ENCODE measurements at places on chromosomes 2 and 18.

DNA sequence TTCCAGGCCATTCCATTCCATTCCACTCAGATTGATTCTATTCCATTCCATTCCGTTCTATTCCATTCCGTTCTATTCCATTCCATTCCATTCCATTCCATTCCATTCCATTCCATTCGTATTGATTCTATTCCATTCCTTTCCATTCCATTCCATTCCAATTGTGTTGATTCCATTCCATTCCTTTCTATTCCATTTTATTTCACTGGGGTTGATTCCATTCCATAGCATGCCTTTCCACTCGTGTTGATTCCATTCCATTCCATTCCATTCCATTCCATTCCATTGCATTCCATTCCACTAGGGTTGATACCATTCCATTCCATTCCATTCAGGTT is 1142.3 kb downstream of the RPIA start:
- DNase-seq, result no peak

GRCh38 chr18:13463526-13464210 is 245.1 kb downstream of the LDLRAD4 start:
- DNase-seq, result no peak

GRCh38 chr18:78128004-78128403 is 851.6 kb upstream of the SALL3 start:
- DNase-seq, result no peak

- no peak for DNase-seq
These were observed 8.5 kb downstream of the ACOXL start for GRCh38 chr2:110740747-110741349.

DNA sequence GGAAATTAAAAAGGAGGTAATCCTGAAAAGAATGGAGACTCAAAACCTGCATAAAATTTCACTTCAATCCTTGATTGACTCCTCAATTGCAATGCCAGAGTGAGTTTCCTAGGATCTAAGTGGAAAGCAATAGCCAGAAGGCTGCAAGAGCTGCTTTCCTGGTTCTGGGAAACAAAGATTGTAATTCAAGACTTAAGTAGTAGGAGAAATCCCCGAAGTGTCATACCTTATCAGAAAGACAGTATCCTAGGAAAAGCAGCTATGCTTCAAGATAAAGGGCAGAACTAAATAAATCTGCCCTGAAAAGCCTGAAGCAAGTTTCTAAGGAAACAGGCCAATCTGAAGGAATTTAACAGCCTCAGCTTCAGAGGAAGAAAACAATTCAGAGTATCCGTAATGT is 390.2 kb downstream of the DSC3 start:
- no peak for DNase-seq

- DNase-seq, result no peak
These were observed 377.8 kb downstream of the LRATD1 start for GRCh38 chr2:15010346-15010745.

GRCh38 chr2:127342101-127342500 is 45.7 kb downstream of the MAP3K2 start:
- no peak for DNase-seq

DNA sequence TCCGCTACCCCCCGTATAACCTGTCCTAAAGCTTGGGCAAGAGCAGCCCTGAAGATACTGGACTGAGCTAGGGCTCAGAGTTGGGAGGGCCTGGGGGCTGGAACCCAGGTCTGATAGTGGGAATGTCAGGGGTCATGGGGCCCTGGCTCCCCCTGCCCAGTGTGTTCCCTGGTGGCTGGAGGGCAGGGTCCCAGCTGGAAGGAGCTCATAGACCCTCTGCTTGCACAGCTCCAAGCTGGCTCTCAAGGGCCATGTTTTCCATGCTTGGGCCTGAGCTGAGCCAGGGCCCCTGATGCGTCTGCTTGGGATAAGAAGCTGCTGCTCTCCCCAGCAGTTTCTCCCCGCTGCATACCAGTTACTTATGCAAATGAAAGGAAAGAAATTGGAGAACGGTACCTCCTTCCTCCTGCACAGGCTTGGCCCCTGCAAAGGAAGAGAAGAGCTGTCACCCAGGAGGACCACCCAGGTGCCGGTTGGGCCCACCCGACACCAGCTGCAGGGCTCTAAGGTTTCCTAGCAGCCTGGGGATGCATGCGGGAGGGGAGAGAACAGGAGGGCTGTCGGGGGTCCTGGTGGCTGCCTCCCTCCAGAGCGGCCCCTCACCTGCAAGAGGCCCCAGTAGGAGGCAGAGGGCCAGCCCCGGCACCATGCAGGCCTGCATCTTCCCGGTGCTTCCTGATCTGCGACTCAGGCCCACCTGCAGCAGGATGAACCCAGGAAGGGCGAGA is 628 bp downstream of the OTOS start:
- DNase-seq, result no peak

DNA sequence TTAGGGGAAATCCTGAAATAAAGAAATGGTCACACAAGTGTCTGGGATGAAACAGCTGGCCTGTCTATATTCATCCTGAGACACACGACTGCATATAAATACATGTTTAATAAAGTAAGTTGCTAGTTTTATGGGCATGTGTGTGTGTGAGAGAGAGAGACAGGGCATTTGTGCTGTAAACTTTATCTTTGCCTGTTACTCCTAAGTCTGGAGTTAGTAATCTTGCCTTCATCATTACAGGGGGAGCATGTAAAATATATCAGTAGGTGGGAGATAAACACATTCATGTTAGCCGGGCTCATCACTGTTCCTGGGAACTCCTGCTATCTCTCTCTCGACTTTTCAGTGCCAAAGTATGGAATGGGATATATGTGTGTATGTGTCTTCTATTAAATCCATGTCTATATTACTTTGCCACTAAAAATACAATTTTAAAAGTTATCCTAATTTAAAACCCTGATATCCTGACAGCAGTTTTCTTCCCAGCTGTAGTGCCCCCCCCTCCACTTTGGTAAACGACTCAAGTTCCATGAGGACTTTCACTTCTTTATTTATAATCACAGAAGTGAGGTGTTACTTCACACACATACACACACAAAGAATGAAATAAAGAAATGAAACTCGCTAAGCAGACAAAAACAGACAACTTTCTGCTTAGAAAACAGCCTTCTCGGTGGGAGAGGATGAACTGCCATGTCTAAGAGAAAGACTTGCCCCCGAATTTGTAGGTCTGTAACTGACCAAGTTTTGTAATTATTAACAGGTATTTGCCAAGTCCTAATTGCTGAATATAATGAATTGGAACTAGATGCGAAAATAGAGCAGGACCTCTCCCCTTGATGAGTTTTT is 947 bp downstream of the ZEB2 start:
- DNase-seq, result no peak

GRCh38 chr2:156852681-156853080 is 404.8 kb upstream of the GALNT5 start:
- no peak for DNase-seq

GRCh38 chr2:228689053-228689452 is 507.6 kb upstream of the SPHKAP start:
- peak; percentile 44 for DNase-seq

DNA sequence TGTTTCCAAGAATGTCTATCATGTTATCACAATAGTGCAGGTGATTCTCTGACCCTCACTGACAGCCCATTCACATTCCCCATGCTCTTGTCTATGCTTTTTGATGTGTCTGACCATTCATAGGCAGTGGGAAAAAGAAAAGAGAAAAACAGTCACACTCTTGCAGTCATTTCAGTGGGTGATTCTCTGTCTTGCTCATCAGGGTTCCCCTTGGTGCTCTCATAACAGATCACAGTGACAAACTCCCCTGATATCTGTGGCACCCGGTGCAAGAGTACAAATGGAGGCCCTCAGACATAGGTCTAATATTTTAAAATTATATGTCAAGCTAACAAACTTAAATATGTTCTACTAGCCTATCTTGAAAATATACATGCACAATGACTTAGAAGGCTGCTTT is 72.7 kb upstream of the PPP1CB start:
- no peak for DNase-seq
